ENCODE measurements at places on chromosomes 6 and 20.

DNA sequence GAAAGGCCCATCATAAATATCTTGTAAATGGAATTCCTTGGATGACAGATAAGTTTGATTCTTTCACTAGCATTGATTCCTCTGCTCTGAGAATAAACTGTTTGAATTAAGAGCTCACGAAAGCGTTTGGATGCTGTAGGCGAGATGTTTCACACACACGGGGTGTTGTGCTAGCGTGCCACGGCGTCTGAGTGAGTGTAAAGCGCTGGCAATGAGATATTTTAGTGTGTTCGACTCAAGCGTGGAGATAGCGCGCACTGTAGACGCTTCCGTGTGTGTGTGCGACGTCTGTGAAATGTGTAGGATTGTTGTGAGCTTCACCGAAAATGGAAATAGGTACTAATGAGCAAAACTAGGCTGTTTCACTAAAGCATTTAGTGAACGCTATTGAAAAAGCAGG is 29.4 kb upstream of the ADRM1 start:
- DNase-seq = no peak

- no peak for DNase-seq
Observed at GRCh38 chr20:50572938-50573777, 63.0 kb downstream of the PTPN1 start.

GRCh38 chr20:380763-381580 is 412 bp downstream of the TRIB3 start:
- DNase-seq = peak; percentile 39

- DNase-seq = no peak
Observed at GRCh38 chr20:20411836-20412235, 43.9 kb downstream of the INSM1 start.

DNA sequence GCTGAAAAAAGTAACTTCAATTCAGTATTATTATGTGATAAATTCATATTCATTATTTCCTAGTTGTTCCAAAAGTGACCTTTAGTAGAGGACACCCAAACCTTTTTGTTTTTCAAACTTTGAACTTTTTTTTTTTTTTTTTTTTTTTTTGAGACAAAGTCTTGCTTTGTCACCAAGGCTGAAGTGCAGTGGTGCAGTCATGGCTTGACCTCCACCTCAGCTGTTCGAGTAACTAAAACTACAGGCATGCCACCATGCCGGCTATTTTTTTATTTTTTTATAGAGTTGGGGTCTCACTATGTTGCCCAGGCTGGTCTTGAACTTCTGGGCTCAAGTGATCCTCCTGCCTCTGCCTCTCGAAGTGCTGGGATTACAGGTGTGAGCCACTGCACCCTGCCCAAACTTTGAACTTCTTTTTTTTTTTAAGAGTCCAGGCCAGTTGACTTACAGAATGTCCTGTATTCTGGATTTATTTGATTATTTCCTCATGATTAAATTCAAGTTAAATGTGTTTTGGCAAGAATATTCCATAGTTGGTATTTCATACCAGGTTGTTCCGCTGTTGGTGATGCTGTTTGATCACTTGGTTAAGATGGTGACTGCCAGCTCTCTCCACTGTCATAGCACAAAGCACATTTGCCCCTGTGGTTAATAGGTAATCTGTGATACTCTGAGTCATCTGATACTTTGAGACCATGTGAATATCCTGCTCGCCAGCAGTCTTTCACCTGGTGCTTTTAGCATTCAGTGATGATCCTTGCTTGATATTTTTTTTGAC is 48.0 kb downstream of the VAPB start:
- no peak for DNase-seq

GRCh38 chr6:106783640-106784566 is 154.5 kb downstream of the QRSL1 start:
- DNase-seq = no peak

GRCh38 chr20:39893003-39893685 is 795.9 kb downstream of the MAFB start:
- no peak for DNase-seq

GRCh38 chr6:41618598-41618997 is 19.7 kb upstream of the MDFI start:
- DNase-seq = no peak

DNA sequence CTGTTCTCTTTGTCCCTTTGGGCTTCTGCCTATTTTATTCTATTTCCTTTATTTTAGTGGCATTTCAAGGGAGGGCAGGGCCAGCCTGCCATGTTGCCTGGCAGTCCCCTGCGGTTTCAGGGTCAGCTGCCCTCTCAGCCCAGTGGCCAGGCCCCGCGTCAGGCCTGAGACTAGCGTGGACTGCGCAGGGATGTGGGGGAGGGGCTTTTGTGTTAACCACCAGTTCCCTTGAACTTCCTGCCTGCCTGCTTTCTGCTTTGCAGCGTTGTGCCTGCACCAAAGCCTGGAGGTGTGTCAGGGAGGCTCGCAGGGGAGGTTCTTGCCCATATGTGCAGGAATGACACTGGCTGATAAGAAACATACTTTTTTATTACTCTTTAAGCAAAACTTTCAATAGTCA is 157.6 kb downstream of the SLC35B3 start:
- no peak for DNase-seq

DNA sequence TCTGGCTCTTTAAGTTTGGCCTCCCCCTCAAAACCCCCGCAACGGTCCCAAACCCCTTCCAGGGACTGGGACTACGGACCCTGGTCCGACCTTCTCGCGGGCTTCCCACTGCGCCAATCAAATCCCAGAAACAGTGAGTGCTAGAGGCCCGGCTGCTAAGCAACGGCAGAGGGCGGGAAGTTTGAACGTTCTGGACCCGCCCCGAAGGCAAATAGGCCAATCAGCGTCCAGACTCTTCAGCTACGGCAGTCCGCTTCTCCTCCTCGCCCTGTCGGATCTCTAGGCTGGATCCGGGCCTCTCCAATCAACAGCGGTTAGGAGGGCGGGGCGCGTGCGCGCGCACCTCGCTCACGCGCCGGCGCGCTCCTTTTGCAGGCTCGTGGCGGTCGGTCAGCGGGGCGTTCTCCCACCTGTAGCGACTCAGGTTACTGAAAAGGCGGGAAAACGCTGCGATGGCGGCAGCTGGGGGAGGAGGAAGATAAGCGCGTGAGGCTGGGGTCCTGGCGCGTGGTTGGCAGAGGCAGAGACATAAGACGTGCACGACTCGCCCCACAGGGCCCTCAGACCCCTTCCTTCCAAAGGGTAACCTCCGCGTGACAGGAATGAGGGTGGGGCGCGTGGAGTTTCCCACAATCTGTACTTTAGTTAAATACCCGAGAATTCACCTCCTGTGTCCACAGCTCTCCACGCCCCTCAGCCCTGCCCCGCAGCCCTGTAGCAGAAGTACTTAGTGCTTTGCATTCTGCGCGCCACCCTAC is at the start of gene MSH5:
TSS of gene MSH5 (plus strand) at position 367 of the 758 bp plus-strand sequence. CDS start 462 bp downstream, outside the sequence.
- peak; percentile 92 for DNase-seq

DNA sequence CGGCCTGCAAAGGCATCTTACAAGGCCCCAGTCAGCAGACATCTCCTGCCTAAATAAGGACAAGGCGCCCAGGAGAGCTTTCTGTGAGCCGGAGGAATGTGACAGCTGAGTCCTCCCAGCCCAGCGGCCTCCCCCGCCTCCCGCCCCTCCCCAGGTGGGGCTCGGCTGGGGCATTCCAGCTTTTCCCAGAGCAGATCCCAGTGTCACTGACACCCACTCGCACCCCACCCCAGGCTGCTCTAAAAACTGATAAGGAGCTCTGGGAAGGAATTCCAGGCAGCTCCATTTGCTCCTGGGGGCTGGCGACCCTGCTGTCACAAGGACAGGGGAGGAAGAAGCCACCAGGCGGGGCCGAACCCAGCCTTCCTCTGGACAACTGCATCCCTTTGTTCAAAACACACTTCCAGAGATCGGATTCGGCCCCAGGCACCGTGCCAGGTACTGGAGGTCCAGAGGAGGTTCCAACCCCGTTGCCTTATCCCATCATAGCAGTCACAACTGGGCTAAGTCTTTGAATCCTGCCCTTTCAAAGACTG is 49.7 kb downstream of the JPH2 start:
- no peak for DNase-seq

GRCh38 chr6:121959501-121959900 is 440.0 kb upstream of the HSF2 start:
- no peak for DNase-seq

GRCh38 chr20:48094944-48095343 is 309.7 kb upstream of the SULF2 start:
- no peak for DNase-seq

- no peak for DNase-seq
Observed at GRCh38 chr6:88636871-88637270, 326.5 kb downstream of the RNGTT start.

DNA sequence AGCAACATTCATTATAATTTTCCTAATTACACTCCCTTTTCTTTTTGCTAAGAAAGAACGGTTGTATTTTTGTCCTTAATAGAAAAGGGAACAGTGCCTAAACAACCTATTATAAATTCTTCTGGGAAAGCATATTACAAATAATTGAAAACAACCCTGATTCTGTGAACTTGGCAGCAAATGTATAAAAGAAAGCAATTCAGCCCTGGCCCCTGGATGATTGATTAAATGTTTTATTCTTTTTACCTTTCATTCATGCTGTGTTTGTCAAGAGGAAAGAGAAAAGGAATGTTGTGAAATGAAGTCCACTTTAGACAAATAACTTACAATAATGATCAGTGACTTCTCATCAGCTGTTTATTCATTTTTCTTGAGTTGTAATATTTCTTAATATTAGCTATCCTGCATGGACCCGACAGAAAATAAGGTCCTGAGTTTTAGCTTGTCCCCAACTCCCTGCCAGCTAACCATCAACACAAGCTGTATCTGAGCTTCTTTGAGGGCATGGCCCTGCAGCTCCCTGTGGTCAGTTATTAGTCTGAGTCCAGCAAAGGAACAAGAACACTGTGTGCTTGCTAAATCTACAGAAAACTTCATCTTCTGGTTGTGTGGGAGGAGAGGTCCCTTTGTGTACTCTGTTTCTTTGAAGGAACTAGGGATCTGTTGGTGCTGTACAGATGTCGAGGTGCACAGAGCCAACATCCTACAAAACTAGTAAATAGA is 248.2 kb downstream of the LAMA2 start:
- no peak for DNase-seq

- no peak for DNase-seq
Observed at GRCh38 chr6:155001482-155001881, 6.4 kb downstream of the TIAM2 start.

- no peak for DNase-seq
Observed at GRCh38 chr6:71727632-71728294, 158.6 kb upstream of the RIMS1 start.

DNA sequence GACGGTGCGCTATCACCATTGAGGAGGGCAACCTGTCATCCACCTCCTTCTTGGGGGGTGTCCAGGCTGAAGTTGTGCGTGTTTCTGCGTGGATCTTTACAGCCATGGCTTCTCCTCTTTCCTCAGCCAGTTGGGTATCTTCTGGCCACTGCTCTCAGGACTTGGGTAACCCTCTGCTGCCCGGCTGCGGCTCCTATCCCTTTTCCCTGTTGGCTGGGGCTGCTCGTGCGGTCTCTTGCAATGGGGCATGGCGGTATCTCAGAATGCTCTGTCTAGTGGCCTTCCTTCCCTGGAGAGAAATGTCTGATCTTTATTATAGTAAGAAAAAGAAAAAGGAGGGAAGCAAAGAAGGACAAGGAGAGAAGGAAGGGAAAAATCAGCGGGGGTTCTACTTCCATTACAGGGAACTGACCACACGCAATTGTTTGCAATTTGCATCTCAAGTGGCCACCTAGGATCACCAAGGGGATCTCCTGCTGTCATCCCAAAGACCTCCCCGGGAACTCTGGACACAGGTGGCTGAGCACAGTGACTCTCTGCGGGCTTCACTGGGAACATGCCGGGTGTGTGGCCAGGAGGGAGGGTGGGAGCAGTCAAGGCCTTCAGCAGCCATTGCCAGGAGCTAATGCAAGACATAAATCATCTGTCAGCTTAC is 60.8 kb downstream of the NPEPL1 start:
- DNase-seq = no peak

DNA sequence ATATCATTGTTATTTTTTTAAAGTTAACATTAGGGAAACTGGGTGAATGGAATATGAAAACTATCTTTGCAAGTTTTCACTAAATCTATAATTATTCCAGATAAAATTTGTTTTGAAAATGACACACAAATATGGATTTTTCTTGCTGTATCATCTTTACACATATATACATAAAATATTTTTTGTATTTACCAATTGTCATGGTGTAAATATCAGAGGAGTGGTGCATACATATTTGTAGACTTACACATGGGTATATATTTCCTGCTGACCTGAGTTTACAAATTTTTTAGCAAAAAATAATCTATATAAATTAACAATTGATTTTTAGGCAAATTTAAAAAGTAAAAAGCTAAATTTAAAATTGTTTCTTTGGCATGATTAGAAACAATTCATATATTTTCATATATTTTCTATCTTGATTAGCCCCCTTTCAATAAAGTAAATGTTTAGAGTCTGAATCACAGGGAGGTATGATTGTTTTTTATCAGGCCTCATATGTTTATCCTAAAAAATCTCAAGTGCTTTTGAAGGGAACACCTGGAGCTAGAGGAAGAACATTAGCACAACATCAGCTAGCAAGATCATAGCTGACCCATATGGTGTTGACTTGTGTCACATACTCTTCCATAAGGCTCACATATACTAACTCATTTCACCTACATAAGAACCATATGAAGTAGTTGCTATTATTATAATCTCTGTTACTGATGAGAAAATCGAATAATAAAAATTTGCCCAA is 671.8 kb upstream of the GJE1 start:
- DNase-seq = no peak

- no peak for DNase-seq
Observed at GRCh38 chr6:111598181-111598580, 7.5 kb downstream of the TRAF3IP2 start.

- DNase-seq = no peak
Observed at GRCh38 chr6:36128073-36128472, 2.2 kb upstream of the MAPK13 start.

GRCh38 chr6:135576055-135576454 is 78.5 kb upstream of the AHI1 start:
- no peak for DNase-seq

Measured in activated CD4-positive, alpha-beta T cell treated with anti-CD3 and anti-CD28 coated beads, Interleukin-2, amount 50 U/mL, for 4 hours (primary cell).